ENCODE measurements at places on chromosomes 2 and 18. TPM values are rescaled to one million over a fixed set of nuclear protein-coding genes. Genes with fewer than 3 reads are reported as not detected.

DNA sequence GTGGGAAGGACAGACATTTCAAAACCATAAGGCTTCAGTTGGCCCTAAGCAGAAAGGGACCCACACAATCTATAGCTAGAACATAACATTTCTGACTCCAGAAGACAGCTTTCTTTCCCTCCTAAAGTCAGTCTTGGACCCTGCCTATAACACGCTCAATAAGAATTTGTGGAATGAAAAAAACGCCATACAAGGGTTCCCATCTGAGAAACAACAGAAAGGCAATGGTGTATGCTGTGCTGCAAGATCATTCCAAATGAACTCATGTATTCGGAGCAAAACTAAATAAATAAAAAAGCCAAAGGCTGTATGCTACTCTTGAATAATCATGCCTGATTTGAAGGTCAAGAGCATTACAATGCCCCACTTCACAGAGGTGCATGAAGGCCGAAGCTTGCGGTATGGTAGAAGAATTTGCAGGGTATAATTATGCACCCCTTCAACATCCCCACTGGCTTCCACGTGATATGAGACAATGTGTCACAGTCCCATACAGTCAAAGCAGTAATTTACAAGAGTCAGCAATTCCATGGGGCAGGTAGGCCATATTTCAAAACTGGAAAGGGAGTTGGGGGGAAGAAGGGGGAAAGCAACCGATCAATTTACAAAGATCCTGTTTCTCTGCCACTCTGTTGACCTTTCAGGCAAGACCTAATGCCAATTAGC lies 61.4 kb upstream of the SLC14A2 start:
- DNase-seq = no peak

ATP8B1 gene
- 4.5 TPM for polyA plus RNA-seq

CDC42EP3 gene
- 24.3 TPM for polyA plus RNA-seq

PSTPIP2 gene
- polyA plus RNA-seq = 3.2 TPM

- no peak for DNase-seq
Measured at GRCh38 chr2:190696792-190697398, 48.0 kb downstream of the NAB1 start.

CYS1 gene
- polyA plus RNA-seq = not detected

GRCh38 chr2:216731465-216731864 lies 36.1 kb upstream of the IGFBP5 start:
- no peak for DNase-seq

DNA sequence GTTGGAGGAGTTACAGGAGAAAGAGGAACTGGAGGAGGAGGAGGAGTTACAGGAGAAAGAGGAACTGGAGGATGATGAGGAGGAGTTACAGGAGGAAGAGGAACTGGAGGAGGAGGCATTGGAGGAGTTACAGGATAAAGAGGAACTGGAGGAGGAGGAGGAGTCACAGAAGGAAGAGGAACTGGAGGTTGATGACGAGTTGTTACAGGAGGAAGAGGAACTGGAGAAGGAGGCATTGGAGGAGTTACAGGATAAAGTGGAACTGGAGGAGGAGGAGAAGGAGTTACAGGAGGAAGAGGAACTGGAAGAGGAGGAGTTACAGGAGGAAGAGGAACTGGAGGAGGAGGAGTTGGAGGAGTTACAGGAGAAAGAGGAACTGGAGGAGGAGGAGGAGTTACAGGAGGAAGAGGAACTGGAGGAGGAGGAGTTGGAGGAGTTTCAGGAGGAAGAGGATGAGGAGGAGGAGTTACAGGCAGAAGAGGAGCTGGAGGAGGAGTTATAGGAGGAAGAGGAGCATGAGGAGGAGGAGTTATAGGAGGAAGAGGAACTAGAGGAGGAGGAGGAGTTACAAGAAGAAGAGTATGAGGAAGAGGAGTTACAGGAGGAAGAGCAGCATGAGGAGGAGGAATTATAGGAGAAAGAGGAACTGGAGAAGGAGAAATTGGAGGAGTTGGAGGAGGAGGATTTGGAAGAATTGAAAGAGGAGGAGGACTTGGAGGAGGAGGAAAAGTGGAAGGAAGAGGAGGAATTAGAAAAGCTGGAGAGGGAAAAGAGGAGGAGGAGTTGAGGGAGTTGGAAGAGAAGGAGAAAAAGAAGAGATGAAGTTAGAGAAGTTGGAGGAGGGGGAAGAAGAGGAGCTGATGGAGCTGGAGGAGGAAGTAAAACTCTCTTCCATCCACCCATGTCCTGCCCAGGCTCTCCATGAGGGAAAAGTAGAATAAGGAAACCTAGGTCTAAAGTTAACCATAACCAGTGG lies 37.2 kb downstream of the CLASP1 start:
- DNase-seq = no peak

CCDC148 gene
- 0.39 TPM for polyA plus RNA-seq

- DNase-seq = no peak
Measured at GRCh38 chr2:190507135-190507534, 27.4 kb downstream of the NEMP2 start.

TEKT4 gene
- not detected for polyA plus RNA-seq
